ENCODE measurements at places on chromosomes 5 and 9.

DNA sequence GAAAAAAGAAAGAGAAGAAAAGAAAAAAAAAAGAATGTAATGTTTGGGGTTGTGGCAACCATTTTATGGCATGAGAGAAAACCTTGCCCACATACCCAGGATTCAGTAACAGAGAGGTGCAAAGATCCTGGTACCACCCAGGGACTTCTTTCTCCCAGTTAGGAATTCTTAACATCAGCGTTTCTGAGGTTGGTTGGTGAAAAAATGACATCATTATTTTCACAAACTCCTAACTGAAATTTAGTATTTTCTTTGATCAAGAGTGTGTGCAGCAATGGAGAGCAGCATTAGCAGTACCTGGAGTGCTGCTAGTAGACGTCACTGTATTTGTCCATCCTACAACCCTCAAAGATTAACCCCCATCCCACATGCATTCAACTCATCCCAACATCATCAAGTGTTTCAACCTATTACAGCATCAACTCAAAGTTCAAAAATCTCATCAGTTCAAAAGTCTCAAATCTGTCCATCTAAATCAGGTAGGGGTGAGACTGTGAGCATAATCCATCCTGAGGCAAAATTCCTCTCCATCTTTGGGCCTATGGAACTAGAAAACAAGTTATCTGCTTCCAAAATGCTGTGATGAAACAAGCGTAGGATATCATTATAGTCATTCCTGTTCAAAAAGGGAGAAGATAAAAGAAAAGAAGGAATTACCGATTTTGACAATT, 60.1 kb upstream of the MSX2 start:
- no peak for DNase-seq

- no peak for DNase-seq
Observed at GRCh38 chr9:130172858-130173665, 858 bp downstream of the NCS1 start.

- DNase-seq = peak; percentile 64
Observed at GRCh38 chr9:96327694-96328352, 25.8 kb upstream of the HSD17B3 start.

- no peak for DNase-seq
Observed at GRCh38 chr9:134458207-134459108, 132.2 kb downstream of the RXRA start.

- DNase-seq = no peak
Observed at GRCh38 chr9:137376386-137376785, 46.6 kb downstream of the EXD3 start.

DNA sequence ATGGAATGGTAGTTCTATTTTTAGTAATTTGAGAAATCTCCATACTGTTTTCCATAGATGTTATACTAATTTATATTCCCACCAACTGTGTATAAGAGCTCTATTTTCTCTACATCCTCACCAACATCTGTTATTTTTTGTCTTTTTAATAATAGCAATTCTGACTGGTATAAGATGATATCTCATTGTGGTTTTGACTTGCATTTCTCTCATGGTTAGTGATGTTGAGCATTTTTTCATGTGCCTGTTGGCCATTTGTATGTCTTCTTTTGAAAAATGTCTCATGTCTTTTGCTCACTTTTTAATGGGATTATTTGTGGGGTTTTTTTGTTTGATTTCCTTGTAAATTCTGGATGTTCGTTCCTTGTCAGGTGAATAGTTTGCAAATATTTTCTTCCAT, 154.4 kb downstream of the ZSWIM6 start:
- DNase-seq = no peak

- DNase-seq = no peak
Observed at GRCh38 chr5:167339205-167339604, 952.2 kb upstream of the WWC1 start.

DNA sequence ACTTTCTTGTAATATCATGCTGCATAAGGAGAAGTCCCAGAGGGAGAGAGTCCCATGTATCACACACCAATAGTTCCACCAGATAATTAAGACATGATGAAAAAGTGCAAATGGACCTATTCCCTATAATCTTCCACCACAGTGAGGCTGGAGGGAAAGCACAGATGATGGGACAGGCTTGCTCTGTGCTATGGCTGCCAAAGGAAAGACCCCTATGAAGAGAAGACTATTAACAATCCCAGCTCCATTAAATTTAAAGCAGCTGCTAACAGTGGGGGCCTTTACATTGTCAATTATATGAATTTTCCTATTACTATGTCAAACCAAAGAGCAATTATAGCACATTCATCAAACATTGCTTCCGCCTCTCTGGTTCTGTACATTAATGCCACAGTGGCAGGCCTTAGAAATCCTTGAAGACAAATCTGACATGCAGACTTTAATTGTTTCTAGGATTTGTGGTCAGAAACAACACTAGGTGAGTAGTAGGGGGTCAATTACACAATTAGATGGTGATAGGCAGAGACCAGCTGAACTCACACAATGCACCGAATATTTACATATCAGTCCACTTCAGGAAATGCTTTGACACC, 551.3 kb downstream of the TLE1 start:
- DNase-seq = no peak

- no peak for DNase-seq
Observed at GRCh38 chr5:150703762-150704161, 2.9 kb upstream of the RBM22 start.

GRCh38 chr5:125552486-125552885, 806.0 kb upstream of the ZNF608 start:
- no peak for DNase-seq

GRCh38 chr9:19451240-19452087, 42.7 kb downstream of the ACER2 start:
- no peak for DNase-seq

GRCh38 chr5:152505442-152506042, 100.5 kb upstream of the NMUR2 start:
- DNase-seq = peak; percentile 51

- DNase-seq = no peak
Observed at GRCh38 chr9:134325813-134326723, at the start of gene RXRA. TSS of gene RXRA (plus strand) at chr9:134326455. CDS start at chr9:134326632, 177 bp downstream.

- DNase-seq = no peak
Observed at GRCh38 chr9:105496826-105497225, 49.0 kb downstream of the FSD1L start.

DNA sequence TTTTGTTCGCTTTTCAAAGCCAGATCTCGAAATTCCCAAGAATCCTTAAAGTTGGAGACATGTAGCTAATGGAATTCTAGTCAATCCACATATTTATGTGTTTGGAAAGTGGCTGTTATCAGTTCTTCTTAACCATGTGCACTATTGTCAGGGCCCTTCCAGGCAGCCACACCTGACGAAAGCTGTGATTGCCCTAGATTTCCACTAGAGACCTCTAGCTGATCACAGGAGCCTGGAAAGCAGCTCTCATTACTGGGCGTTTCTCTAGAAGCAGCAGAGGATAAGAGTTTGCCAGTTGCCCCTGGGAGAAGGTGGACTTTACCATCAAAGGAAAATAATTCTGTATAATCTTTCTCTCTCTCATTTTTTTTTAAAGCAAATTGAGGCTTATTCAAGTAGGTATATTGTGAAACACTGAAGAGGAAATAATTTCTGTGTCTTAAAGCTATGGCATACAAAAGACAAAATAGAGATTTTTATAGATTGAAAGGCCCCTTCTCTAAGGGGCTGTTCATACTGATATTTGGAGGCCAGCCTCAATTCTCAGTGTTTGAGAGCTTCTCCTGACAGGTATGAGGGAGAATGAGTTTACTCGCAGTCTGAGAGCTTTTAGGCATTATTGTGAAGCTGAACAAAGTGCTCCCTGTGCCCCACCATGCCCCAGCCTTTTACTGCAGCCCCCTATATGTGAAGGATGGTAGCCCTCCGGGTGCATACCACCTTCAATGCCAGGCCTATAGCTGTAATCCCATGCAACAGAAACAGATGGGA, 405.4 kb upstream of the ACTBL2 start:
- peak; percentile 1 for DNase-seq

DNA sequence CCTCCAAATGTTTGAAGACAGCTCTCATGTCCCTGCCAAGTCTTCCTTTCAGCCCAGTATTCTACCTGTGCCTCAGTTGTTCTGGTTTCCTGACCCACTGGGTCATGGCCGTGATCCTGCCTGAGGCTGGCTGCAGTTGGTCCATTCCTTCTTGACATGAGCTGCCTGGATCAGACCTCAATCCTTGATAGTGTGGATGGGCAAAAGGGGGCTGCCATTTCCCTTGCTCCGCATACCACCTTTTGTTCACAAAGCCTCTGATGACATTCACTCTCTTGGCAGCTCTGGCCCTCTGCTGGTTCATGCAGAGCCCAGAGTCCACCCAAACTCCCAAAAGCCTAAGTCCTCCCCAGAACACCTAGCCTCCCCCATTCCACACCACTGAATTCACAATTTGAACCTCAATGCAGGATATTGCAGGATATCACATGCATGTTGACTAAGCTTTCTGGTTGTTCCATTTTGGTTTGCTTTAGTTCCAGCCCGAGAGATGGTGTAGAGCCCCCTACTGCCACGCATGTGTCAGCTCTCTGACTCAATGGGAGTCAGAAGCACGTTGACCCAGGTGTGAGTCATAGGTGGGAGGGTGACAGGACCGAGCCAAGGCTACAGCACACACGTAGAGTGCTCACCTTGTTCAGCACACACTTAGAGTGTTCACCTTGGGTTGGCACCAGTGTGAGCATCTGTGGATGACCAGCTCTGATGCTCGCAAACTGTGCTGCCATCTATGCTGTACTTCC, 137.2 kb downstream of the MTX3 start:
- peak; percentile 16 for DNase-seq

DNA sequence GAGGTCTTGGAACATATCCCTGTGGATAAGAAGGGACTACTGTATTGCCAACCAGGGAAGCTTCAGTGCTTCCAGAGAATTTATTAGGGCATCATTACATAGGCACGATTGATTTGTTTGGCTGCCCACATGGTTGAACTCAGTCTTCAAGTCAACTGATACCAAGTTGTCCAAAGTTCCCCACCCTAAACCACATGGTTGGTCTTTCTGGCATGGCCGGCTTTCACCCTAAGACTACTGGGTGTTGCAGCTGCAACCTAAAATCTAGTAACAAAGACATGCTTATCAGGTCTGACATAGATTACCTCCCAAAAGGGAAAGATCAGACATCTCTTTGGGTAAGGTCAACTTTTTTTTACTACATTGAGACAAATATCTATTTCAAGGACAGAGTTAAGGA, 37.0 kb downstream of the FAF2 start:
- DNase-seq = no peak

DNA sequence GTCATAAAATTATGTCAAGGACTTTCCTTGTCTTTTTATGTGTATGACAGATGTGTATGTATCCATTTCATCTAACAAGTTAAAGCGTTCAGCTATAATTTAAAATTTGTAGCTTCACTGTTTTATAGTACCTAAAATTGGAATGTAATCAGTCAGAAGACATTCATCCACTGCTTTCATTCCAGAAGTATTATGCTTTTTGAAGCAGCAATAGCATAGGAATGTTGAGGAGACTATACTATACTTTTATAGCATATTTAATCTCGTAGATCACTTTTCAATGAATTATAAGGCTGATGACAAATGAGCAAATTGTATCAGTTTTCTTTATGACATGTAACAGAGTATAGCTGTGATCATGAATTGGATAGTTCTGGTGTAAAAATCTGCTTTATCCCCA, 6.9 kb downstream of the PCDHGA12 start:
- no peak for DNase-seq

DNA sequence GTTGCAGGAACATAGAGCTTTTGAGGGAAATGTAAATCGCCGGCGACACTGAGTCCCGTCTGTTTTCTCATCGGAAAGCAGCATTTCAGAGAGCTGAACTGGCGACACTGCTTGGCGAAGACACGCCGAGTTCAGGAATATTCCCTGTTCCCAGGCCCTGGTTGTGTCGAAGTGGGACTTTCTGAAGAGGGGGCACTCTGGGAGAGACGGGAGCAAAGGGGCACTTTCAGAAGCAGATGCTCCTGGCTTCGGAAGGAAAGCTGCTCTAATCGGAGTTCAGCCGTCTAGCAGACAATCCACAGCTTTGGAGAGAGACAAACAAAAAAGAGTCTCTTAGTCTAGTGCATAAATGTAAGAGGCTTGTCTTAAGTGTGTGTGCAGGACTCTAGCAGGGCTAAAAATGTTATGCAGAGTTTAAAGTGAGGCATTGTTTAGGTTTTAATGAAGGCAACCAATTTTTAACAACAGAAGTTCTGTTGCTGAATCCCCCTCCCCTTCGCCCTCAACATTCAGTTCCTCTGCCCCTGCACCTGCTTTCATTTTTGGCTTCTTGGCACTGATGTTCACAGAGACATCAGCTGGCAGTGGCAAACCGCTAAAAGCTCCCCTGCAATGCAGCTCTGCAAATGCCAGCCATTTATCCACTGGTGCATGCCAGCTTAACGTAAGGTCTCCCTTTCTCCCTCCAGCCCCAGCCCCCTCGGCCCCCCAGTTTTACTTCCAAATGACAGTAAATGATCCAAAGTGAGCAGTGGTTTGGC, 289.5 kb upstream of the MPDZ start:
- no peak for DNase-seq

GRCh38 chr5:54721116-54721515, 203.6 kb downstream of the SNX18 start:
- DNase-seq = no peak

GRCh38 chr9:89608641-89609335, 4.0 kb downstream of the GADD45G start:
- no peak for DNase-seq

DNA sequence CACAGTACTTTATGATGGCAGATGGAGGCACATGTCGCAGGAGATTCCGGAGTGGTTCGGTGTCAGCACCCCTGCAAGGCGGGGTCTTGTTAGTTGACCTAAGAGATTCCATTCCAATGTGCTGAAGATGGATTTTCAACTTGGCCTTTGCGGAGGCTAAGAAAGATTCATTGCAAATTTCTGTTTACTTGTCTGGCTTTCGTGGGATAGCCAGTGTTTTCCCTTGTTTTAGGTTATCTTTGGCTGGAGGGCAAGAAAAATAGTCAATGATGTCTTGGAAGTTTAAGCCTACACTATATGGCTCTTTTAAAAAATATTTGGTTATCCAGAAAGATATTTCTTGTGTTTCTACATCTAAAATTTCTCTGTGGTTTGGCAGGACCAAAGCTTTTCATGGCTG, 123.6 kb upstream of the PTCH1 start:
- no peak for DNase-seq

DNA sequence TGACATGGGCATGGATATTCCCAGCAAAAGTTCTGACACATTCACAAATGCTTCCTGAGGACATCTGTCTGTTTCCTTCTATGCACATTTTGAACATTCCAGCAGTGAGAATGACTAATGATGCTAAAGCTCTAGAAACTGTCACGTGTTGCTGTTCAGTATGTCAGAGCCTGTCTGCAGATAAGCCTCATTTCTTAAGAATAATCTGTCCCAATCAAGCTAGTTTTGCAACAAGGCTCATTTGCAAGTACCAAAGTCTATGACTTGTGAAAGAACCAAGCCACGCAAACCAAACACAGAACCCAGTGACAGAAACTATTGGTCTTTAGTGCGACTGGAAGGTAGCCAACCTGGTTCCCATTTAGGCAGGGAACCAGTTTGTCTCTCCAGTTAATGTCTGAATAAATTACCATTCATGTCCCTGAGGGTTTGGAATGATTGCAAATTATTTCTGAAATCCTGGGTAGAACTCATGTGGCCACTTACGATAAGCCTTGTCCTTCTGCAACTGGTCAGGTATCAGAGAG, 178.5 kb downstream of the C9orf152 start:
- no peak for DNase-seq

- DNase-seq = no peak
Observed at GRCh38 chr9:135517407-135517822, 3.8 kb upstream of the LCN1 start.

All from activated CD4-positive, alpha-beta T cell treated with anti-CD3 and anti-CD28 coated beads, Interleukin-2, amount 50 U/mL, for 16 hours (primary cell).